ENCODE measurements at places on chromosomes 11 and 22. TPM values are rescaled to one million over a fixed set of nuclear protein-coding genes. Genes with fewer than 3 reads are reported as not detected.

DNA sequence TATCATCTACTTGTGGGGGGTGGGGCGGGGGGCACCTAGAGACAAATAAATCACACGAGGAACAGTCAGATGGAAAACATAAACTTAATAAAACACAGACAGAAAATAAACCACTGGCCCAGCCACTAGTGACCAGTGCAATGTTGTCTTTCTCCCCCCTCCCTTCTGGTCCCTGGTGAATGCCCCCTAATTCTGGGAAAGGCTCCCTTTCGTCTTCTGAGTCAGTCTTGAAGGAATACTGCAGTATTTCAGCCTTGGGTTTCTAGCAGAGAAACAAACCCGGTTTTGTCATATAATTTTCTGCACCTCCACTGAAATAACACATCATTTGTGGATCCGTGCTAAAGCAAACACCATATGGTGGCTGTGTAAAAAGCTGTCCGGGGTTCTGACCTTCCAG is 101.7 kb downstream of the ABTB2 start:
- no peak for DNase-seq

DNA sequence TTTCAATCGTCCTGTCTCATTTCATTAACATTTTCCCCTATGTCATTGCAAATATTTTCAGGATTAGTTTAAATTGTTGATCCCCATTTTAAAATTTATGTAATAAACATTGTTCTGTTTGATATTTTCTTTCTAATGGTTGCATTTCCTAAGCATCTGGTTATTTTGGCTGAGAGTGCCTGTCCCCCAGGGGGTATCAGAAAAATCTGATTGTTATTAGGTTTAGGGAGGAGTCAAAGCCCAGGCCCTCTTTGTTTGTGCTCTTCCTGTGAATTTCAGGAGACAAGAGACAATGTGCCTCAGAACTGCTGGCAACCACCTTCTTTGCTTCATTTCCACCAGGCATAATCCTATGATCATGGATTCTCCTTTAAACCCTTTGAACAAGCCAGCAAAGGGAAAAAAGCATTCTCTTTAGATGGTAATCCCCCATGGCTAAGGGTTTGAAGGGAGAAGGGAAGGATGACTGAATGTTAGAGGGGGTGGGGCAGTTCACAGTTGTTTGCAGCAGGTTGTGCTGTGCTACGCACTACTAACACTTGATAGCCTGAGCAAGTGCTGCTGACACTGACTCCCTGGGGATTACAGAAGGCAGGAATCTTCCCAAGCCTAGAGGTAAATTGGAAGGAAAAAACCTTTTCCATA is 462.4 kb upstream of the LRRC4C start:
- no peak for DNase-seq

PTDSS2 gene
- total RNA-seq: 23.7 TPM

KRTAP5-1 gene
- total RNA-seq: not detected

DNA sequence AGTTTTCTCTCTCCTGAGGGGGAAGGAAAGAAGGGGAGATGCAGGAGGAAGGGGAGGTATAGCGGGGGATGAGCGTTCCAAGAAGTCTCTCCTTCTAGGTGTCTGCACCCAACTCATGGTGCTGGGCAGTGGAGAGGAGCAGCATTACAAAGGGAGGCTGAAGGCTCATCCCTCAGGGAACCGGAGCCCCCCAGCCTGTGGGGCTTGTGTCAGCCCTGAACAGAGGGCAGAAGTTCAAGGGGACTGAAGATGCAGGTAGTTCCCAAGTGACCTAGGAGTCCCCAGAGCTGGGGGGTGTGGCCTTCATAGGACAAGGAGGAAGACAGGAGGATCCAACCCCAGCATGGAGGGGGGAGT is 1.8 kb downstream of the C11orf68 start:
- no peak for DNase-seq

DNA sequence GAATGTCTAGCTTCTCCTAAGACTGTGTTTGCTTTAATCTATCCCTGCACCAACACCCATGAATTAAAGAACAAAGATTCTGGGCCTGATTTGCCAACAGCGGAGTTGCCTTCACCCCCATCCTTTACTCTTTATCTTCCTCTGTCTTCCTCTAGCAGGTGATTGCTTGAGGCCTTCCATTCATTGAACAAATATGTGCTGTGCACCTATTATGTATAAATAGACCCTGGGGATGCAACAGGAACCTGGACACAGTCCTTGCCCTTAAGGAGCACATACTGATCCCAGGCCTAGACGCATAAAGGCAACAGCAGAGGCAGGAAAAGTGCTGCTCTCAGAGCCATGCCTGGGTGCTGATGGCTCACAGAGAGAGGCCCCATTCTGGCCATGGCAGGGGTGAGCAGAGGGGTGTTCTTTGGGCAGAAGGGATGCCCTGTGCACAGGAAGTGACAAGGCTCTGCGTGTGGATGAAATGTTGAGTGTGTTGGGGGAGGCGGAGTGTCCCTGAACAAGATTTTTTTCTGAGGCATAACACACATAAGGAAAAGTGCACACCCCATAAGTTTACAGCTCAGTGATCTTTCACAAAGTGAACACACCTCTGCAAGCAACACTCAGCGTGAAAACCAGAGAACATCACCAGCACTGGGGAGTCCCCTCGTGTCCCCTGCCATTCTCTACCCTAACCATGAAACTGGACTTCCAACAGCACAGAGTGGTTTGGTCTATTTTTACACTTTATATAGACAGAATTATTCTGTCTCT is 145.9 kb downstream of the GRIK4 start:
- no peak for DNase-seq

FAM83F gene
- 0.07 TPM for total RNA-seq

GRCh38 chr11:12050470-12051286 is 42.3 kb upstream of the DKK3 start:
- DNase-seq: no peak

MPPED1 gene
- total RNA-seq: not detected

DNA sequence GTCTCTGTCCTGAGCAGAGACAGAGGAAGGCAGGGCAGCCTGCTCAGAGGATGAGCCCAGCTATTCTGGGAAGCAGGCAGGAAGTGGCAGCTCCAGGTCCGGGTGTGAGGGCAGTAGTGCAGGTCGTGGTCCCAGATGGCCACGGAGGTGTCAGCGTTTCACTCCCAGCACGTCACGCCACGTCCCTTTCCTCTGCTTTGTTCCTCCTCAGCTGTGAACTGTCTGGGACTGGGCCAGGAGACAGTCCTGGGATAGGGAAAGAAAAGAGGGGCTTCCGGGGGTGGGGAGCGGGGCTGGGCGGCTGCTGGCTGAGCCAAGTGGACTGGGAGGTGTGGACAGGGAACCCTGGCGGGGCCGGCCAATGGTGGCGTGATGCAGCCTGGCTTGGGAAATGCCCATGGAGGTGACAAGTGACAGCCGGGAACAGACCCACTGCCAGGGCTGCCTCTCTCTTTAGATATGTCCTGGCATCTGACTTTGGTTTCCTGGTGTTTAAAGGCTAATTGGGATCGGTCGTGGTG is 64.7 kb downstream of the KCNQ1 start:
- DNase-seq: no peak

DNA sequence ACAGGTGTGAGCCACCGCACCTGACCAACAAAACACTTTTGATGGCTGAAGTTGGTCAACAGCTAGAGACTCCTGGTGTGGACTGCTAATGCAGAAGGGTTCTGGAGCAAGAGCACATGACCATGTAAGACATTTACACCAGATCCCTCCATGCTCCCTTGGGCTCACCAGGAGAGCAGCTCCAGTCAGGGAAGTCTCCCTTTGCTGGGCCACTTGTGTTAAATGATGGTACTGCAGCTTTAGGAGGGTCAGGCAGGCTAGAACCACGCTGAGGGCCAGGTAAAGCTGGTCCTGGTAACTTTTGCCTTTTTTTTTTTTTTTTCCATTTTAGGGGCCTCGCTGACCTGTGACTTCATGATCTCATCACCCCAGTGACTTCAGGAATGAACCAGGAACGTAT is 146.4 kb downstream of the FBXO7 start:
- DNase-seq: no peak

DNA sequence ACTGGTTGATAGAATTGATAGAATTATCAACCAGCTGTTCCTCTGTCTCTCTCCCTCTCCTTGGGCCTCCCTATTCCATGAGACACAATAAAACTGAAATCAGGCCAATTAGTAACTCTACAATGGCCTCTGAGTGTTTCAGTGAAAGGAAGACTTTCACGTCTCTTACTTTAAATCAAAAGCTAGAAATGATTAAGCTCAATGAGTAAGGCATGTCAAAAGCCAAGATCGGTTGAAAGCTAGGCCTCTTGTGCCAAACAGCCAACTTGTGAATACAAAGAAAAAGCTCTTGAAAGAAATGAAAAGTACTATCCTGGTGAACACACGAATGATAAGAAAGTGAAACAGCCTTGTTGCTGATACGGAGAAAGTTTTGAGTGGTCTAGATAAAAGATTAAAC is 16.6 kb downstream of the PIH1D2 start:
- DNase-seq: no peak

DNA sequence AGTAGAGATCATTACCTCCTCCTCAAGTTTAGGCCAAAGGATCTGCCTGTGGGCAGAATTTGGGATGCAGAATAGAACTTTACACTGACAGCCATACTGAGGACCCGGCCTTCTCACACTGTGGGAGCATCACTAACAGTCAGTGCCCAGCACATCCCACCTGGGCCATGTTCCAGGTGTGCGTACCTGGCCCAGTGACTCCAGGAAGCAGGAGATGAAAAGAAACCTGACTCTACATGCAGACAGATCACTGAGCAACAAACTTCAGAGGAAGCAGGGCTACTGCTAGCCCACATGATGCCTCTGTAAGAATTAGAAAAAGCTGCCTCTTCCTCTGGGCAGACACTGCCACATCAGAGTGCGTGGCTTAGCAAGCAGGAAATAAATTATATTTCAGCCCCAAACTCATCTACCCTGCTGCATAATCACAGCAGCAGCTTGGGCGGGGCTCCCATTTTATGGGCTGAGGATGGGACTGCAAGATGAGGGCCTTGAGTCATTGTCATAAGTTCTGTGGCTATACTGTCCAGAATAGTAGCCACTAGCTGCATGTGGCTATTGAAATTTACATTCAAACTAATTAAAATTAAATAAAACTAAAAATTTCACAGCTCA is 6.0 kb upstream of the LMO2 start:
- no peak for DNase-seq

DNA sequence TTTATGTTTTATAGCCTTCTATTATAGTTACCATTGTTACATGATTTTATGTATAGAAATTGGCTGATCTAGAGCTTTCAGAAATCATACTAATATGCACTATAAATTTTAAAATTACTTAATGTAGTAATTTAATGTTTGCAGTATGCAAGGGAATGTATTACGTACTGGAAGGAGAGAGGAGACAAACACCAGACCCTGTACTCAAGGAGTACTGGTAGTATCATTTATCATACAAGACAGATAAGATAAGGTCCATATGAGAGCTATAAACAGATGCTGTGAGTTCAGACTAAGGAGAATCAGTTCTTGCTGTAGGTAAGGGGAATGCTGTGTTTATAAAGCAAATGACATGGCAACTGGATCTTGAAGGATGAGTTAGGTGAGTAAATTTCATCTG is 765 bp downstream of the BCO2 start:
- no peak for DNase-seq

GRCh38 chr11:9762531-9762930 is 98.7 kb downstream of the SWAP70 start:
- DNase-seq: no peak

DNA sequence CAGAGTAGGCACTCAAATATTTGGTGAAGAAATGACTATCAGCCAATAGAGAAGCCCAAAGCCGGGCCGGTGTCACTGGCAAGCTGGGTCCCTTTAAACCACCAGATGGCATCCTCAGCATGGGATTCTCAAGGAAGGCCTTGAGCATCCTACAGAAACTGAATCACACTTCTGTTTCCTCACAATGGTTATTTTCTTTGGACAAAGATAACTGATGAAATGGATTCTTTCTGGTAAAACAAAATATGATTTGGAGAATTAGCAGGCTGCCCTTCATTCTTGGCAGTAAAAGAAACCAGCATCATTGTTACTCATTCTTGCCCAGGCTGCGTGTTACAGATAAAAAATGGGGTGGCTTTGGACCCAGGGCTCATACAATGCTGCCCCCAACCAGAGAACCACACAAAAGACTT is 30.3 kb upstream of the ASPHD2 start:
- peak; percentile 51 for DNase-seq

BAIAP2L2 gene
- total RNA-seq: not detected

DNA sequence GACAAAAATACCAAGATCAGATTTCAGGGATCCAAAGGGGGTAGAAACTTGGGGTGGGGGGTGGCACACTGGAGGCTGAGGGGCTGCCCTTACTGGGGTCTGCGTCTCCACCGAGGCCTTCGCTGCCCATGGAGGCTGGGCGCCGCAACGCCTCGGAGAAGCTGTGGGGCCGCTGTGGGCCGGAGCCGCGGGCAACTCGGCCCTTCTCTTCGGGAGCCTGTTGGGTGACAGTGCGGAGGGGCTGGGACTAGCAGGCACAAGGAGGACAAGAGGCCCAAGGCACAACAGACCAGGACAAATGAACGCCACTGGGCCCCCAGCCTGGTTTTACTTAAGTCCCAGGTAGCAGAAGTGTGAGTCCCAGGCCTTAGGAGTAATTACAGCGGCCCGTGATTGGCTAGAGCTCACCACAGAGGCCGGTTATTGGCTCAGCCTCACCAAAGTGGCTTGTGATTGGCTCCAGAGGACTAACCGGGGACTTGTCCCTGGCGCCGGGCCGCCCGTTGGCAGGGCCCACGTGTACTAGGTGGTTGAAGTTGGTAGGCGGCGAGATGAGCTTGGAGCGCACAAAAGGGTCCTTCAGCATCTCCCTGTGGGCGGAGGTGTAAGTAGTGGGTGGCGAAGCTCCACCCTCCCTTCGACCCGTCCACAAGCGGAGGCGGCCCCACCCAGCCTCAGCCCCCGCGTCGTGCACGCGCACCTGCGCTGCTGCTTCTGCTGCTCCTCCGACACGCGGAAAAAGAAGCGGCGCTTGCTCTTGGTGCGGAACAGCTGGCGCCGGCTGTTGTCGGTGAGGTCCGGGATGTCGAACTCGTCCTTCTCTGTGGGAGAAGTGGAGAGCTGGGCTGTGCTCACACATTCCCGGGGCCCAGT is 16.5 kb upstream of the MEN1 start:
- DNase-seq: no peak

DNA sequence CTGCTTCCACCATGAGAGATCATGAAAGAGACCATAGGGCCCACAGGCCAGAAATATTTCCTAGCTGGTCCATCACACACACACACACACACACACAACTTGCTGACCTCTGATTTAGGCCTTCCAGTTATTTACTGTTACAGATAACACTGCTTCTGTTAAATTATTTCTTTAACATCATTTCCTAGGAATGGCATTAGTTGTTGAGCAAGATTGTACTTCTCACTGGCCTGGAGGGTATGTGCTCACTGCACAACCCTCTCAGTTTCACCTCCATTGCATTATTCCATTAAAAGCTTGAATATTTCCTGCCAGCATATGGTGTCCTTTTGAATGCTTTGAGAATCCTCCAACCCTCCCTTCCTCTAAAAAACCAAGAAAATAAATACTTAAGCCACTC is 104.4 kb downstream of the MICAL2 start:
- no peak for DNase-seq

GRCh38 chr22:31768422-31769059 is 14.7 kb downstream of the DEPDC5 start:
- DNase-seq: no peak
